NCI-H524 treated with DMSO at 0.1 percent for 48 hours (cell line): ENCODE measurements at places on chromosomes 4 and X.

- no peak for DNase-seq
Measured at GRCh38 chrX:24508375-24508774, 43.3 kb downstream of the PDK3 start.

- DNase-seq = no peak
Measured at GRCh38 chr4:123943976-123944375, 547.4 kb downstream of the SPRY1 start.

DNA sequence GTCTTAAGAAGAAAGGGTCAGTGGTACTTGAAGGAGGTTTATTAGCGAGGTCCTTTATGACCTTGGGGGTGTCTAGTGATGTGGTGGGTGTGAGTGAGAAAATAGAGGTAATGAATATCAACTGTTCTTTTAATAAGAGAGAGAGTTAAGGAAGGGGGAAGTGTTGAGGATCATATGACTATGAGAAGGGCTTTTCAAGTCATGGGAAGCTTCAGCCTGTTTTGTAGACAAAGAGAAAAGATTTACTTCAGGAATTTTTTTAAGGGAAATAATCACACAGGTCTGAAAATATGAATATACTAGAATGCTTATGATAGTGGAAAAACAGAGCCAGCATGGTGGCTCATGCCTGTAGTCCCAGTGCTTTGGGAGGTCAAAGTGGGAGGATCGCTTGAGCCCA lies 41.3 kb upstream of the MTMR1 start:
- DNase-seq = no peak

DNA sequence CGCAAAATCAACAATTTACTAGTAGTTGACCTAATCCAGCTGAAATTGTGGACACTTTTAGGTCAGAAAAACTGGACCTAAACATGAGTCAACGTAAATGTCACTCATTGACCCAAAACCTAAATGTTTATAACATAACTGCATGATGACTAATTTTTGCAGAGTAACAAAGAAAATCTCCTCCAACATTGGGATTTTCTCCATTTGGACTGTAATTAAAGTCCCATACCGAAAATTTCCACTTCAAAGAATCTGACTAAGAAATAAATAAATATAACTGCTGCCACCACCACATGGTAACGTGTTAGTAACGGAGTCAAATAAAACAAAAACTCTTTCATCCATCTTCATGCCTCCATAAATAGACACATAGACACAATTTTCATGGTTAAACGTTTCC lies 1.9 kb downstream of the ADGRA3 start:
- DNase-seq = no peak

DNA sequence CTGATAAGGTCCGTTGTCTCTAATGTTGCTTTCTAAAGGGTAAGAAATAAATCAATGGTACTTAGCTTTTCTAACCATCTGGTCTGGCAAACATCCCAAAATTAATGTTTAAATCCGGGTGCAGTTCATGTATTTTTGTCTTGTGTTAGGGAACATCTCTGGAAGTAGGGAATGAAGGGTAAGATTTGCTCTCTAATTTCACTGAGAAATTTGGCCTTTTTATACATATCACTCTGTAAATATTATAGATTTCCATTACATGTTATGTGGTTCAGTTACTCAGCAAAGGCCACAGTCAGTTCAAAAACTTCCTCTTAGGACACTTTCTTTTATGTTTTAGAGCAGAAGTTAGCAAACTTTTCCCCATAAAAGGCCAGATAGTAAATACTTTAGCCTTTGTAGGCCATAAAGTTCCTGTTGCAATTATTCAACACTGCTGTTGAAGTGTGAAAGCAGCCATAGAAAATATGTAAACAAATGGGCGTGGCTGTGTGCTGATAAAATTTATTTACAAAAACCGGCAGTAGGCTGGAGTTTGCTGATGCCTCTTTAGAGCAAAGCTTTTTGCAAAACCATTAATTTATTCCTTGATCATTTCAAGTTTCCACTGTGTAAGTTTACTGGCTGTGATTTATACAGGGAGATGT lies 218.1 kb downstream of the ANTXR2 start:
- DNase-seq = peak; percentile 32

DNA sequence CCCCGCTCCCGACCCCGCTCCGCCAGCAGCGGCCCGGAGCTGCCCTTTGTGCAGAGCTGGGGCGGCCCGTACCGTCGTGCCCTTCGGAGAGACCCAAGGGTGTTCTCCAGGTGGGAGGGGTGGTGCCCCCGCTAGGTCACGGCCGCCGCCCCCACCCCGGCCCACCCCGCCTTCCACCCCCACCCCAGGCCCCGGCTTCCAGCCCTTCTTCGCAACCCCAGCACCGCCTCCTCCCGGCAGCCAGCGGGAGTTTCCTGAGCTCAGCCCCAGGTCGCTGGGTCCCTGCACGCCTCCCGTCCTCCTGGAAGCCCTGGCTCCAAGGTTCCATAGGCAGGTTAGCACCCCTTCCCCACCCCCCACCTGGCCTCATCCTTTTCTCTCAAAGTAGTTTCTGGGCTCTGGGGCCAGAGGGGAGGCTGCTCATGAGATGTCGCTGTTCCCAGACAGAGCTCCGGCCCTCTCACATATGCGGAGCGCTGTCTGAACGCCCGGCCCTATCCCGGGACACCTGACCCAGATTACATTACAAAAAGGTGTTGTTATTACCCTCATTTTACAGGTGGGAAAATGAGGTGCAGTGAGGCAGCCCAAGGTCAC lies 25.2 kb upstream of the FGFR3 start:
- DNase-seq = no peak

- DNase-seq = no peak
Measured at GRCh38 chr4:11631416-11631815, 202.7 kb upstream of the HS3ST1 start.

DNA sequence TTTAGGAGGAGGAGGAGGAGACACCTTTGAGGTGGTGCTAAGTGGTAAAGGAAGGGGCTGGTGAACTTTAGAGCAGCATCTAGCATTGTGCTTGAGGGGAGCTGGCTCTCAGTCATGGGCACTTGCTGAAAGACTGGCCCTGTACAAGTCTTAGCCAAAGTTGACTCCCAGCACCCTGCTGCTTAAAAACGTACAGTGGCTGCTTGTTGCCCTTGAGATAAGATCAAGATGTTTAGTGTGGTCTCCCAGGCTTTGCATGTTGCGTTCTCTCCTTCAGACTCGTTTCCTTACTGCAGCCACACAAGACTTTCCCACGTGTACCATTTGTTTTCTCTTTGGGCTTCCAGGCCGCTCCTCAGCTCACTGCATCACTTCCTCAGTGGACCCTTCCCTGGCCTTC lies 1.8 kb downstream of the MED28 start:
- no peak for DNase-seq
